ENCODE measurements at places on chromosomes 12 and 14. TPM values are rescaled to one million over a fixed set of nuclear protein-coding genes. Genes with fewer than 3 reads are reported as not detected.

The KCNC2 gene
- 0.52 TPM for total RNA-seq

The FAM90A1 gene
- 0.52 TPM for total RNA-seq

The PAWR gene
- total RNA-seq, result 8.4 TPM

The LPAR5 gene
- 1.0 TPM for total RNA-seq

The GNG2 gene
- 25.1 TPM for total RNA-seq

The MRPL51 gene
- total RNA-seq, result 141 TPM

The MGP gene
- total RNA-seq, result 292 TPM

The CYP46A1 gene
- 2.1 TPM for total RNA-seq

The ENDOU gene
- 1.0 TPM for total RNA-seq

The MYF5 gene
- total RNA-seq, result 28.2 TPM

The AMN gene
- 1.0 TPM for total RNA-seq

The MAP3K9 gene
- under 0.01 TPM for total RNA-seq

The GALNT9 gene
- total RNA-seq, result 0.52 TPM

The ERBB3 gene
- 154 TPM for total RNA-seq

The GPX2 gene
- total RNA-seq, result not detected

The COCH gene
- 3.1 TPM for total RNA-seq

The A2M gene
- 244 TPM for total RNA-seq

The NUDT4 gene
- total RNA-seq, result 62.1 TPM

The B3GNT4 gene
- not detected for total RNA-seq

The C12orf56 gene
- 0.52 TPM for total RNA-seq

The PRPH gene
- 2.6 TPM for total RNA-seq

The C1R gene
- 76.7 TPM for total RNA-seq

The KCNA5 gene
- total RNA-seq, result 3.7 TPM

The P2RX2 gene
- not detected for total RNA-seq

The ACSS3 gene
- 14.6 TPM for total RNA-seq

The CLEC7A gene
- 2.1 TPM for total RNA-seq

The TAS2R31 gene
- 8.9 TPM for total RNA-seq

The CCDC175 gene
- not detected for total RNA-seq

All from skeletal muscle tissue (tissue), 5 donors.